ENCODE measurements at places on chromosomes 7 and 10.

GRCh38 chr7:46909601-46910051, 672.3 kb downstream of the TNS3 start:
- no peak for DNase-seq

DNA sequence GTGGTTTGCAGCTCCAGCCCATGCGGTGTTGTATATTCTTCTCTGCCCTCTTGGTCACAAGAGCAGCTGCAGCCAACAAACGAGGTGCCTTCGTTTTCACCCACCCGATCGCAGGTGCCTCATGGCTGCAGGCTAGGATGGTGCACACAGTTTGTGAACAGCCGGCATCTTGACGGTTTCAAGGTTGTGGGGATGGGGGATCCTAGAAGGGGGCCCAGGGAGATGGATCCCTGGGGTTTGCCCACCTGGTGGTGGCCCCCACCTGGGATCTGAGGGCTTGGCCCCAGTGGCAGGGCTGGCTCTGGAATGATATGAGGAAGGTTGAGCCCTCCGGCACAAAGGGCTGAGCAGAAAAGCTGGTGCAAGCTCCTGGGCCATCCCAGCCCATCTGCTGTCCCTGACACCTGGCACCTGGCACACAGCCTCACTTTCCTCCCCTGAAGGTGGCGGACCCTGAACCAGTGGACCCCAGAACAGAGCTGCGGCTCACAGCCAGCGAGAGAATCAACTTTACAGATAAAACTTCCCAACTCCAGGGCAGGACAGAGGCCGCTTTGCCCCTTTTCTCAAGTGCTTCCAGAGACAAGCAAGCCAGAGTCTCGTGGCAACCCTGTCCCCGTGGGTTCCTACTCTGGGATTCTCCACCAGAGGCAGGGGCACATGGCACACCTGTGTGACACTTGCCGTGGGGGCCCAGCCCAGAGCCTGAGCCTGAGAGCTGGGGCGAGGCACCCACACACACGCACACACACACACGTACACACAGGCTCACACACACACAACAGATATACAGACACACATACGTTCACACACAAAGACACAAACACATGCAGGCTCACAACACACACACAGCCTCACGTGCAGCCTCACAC, 177.3 kb upstream of the PPP2R2D start:
- DNase-seq, result no peak

DNA sequence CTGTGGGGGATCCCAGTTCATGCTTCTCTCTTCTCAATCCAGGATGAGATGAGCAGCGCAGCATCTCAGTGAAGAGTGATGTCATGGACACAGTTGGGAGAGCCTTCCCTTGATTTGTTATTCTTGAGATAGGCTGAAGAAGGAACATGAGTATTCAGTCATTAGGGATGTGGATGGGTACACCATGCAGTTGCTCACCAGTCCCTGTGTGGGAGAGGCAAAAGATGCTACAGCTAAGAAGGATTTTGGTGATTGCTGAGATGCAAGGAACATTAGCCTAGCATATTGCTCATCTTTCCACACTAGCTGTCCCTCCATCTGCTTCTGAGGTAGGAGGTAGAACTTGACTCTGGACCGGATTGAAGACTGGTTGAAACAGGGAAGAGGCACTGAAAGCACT, 179.6 kb downstream of the GALNT17 start:
- DNase-seq, result no peak

DNA sequence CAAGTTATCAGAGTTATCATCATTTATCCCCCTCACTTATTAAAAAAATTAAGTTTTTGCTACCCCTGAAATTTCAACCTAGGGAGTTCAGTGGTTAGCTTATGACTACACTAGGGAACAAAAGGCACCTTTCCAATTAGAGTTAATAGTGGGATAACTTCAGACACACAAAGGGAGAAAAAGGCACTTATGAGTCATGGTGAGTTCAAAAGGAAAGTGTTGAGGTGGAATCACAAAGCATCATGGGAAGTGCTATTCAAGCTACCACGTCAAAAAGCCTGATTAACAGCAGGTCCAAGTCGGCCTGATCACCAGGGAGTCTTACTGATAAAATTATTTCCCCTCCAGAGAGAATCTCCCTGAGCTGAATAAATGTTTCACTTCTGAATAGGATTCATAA, 165.7 kb downstream of the C7orf25 start:
- no peak for DNase-seq

- DNase-seq, result no peak
These were observed 66.3 kb downstream of the CHST15 start for GRCh38 chr10:124027031-124027611.

- no peak for DNase-seq
These were observed 179.5 kb upstream of the CXCL12 start for GRCh38 chr10:44564361-44564760.

DNA sequence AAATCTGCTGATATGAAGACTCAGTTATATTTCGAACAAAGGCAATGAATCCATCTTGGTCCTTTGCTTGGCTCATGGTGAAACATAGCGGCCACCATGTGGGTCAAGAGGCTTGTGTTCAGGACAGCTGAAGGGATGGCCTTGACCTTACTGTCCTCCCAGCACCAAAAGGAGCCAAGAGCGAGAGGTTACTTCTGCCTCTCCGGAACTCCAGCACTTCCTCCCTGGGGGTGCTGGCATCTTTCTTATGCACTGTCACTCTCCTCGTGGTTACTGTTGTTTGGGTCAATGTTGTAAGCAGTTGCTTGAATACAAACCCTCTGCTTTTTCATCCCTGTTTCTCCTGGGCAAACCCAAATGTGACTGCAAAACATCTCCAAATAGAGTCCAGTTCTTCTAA, 100.6 kb downstream of the RBM20 start:
- no peak for DNase-seq

DNA sequence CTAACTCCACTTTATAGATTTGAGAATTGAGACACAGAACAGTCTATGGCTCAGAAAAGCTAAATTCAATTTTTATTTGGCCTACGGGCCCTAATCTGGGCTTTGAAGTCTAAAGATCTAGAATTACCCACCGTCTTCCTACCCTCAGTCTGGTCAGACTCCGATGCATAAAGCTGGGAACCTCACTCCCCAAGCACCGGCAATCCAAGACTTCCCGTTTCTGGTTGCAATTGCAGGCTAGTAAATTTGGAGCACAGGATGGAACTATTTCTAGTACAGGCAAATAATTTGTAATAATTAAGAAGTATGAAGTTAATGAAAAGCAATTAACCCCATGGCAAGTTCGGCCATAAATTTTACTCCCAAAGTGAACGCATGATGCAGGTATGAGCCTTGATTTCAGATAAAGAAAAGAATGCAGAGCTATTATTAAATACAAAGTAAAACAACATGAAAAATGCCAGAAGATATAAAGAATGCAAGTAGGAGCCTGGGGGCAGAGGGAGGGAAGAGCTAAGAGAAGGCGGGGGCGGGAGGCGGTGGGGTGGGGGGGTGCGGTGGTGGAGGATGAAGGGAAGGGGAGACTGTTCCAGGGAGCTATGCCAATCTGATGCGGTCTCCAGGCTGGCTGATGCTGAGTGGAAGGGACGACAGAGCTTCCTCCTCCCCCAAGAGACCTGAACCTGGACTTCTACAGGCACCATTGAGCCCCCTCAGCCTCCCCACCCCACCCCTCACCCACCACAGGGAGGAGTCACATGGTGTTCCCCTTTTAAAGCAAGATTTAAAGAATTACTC, 45.1 kb downstream of the BPGM start:
- no peak for DNase-seq

- DNase-seq, result no peak
These were observed 1.7 kb downstream of the SORBS1 start for GRCh38 chr10:95559471-95559870.

DNA sequence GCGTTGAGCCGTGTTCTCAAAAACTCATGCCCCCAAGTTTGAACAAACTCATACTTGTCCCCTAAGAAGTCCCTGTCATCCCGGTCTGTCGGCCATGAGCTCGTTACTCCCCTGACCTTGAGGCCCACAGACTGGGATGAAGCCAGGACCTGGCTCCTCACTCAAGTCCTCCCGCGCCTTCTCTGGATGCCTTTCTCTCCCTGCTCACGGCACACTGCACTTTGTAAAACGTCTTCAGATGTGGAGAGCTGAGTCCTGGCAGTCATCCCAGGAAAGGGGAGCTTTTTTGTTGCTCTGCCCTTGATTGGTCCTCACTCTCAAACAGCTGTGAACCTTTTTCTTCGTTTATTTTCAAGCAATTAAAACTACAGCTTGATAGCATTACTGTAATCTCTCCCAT, 110.8 kb downstream of the JAZF1 start:
- no peak for DNase-seq

DNA sequence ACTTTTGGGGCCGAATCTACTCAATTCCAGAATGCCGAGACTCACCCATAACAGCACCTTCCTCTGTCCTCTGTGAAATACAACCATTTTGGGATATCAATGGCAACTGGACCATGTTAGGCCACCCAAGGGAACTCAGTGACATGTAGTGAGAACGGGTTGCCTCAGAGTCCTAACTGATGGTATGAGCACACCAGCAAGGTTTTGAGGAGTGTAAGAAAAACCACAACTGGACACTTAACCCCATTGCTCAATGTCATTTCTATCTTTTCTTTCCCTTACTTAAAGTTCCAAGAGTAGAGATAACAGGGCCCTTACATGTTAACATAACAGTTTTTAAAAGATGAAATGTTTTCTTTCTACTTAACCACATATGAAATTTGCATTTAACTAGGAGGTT, 67.1 kb downstream of the TNS3 start:
- DNase-seq, result no peak

DNA sequence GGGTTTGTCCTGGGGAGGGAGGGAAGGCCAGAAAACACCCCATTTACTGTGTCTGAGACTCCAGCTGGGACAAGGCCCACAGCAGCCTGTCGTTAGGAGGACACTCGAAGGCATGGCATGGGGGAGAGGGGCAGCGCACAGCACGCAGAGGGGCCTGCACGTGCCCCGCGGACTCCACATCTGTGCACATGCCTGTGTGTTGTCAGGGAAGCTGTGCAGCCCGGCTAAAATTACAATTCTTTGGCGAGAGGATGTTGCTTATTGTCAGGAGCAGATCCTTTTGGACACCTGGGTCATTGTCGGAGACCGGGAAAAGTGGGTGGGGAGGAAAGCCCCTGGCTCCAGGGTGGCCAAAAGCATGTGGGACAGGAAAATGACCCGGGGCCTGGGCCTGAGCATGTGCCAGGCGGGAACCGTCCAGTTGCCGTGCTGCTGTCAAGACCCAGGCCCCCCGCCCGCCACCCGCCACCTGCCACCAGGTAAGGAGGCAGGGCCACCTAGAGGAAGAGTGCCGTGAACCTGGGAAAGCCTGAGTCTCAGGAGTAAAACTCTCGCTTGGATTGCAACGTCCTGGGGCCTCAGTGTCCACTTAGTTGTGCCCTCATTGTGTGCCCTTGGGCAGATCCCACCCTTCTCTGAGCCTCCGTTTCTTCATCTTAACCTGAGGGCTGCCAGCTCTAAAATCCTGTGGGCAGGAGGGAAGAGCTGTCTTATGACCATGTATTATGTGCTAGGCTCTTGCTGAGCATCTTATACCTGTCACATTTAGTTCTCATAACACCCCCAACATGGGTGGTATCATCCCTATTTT, 7.2 kb downstream of the VSIR start:
- DNase-seq, result no peak

DNA sequence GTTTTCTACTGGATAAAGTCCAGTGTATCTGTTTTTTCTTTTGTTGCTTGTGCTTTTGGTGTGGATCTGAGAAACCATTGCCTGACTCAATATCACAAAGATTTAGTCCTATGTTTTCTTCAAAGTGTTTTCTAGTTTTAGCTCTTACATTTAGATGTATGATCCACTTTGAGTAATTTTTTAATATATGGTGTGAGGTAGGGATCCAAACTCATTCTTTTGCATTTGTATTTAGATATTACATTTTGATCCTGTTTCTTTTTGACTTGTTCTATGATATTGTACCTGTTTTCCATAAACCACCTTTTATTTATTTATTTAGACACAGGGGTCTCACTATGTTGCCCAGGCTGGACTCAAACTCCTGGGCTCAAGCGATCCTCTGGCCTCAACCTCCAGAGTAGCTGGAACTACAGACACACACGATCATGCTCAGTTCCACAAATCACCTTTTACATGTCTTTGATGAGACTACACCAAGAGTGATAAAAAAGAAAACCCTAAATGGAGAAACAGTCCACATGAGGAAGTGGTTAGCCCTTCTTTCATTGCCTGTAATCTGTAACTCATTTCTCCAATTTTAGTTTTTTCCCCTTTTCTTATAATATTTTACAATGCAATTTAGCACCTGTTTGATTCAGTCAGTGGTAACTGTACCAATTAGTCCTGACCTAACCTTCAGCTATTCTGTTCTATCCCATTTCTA, 86.0 kb downstream of the SLC37A3 start:
- DNase-seq, result no peak

- DNase-seq, result no peak
These were observed 650.4 kb upstream of the CELF2 start for GRCh38 chr10:10367264-10367663.

DNA sequence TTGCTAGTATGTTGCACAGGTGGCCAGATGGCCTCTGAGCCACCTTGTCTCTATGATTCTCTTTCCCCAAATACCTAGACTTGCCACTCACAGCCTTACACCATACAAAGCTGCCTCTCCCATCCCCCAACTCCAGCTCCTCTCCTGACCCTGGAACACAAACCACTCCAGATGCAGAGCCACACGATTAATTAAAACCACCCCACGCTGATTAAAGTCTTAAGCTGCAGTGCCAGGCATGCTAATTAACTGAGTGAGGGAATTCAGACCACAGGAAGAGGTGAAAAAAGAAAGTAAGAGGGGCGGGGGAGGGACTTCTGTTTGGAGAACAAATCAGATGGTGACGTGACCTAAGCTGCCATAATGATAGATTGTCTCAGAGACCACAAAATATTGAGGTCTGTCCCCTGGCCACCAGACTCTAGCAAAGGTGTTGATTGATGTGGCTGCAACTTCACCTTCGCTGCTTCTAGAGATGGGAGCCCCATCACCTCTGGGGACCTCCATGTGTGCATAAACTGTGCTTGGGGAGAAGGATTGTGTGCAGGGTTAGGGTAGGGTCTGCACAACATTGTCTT, 331.3 kb downstream of the PLXNA4 start:
- DNase-seq, result no peak

- DNase-seq, result no peak
These were observed 173.2 kb downstream of the BUB3 start for GRCh38 chr10:123327450-123327849.

GRCh38 chr7:16460789-16461493, 4.6 kb downstream of the SOSTDC1 start:
- DNase-seq, result no peak

- no peak for DNase-seq
These were observed 101.3 kb downstream of the COL13A1 start for GRCh38 chr10:69902835-69903535.

DNA sequence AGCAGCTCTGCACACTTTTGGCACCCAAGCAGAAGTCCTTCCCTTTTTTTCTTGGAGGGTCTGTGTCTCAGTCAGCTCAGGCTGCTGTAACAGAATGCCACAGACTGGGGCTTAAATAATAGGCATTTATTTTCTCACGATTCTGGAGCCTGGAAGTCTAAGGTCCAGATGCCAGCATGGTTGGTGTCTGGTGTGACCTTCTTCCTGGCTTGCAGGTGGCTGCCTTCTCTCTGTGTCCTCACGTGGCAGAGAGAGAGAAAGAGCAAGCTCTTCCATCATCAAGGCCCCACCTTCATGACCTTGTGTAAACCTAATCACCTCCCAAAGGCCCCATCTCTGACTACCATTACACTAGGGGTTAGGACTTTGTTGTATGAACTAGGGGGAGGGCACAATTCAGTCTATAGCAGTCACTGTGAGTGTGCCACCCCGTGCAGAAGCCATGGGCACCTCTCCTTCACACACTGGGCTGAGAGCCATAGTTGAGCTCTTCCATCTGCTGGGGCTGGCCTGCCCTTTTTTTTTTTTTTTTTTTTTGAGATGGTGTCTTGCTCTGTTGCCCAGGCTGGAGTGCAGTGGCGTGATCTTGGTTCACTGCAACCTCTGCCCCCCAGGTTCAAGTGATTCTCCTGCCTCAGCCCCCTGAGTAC, 80.3 kb downstream of the OAT start:
- DNase-seq, result no peak
